Kidney (tissue), 22 donors: ENCODE measurements at places on chromosomes 11 and 22. TPM values are rescaled to one million over a fixed set of nuclear protein-coding genes. Genes with fewer than 3 reads are reported as not detected.

UBE4A gene
- 11.2 TPM for polyA plus RNA-seq

TNRC6B gene
- 2.7 TPM for polyA plus RNA-seq

DNA sequence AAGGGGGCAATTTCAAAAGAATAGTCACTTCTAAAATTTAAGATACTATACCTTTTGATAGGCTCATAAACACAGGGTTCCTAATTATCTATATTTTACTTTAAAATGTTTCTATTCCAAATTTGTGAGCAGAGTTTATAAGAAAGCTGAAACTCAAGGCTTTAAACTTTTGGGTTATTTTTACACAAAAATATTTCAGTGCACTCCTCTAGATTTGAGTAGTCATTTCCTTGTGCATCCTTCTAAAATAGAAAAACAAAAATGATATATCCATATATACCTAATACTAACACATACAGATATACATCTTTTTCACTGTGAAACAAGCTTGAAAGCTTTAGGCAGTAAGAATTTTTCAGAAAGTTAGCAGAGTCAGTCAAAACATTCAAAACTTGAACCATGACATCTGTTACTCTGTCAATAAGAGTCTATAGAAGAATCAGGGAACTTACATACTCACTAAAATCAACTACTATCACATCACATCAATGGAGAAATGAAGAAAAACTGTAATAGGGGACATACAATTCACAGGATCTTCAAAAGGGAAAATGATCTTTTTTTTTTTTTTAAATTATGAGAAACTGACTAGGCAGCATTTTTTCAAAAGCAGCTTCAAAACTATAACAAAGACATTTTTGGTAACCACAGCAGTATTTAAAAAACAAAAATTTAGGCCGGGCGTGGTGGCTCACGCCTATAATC lies 5.1 kb downstream of the PHF21A start:
- DNase-seq = no peak

GRAP2 gene
- polyA plus RNA-seq = 0.73 TPM

ZNF74 gene
- 3.7 TPM for polyA plus RNA-seq

- no peak for DNase-seq
Measured at GRCh38 chr11:86926975-86927374, 28.2 kb downstream of the FZD4 start.

CASP5 gene
- polyA plus RNA-seq = not detected

DNA sequence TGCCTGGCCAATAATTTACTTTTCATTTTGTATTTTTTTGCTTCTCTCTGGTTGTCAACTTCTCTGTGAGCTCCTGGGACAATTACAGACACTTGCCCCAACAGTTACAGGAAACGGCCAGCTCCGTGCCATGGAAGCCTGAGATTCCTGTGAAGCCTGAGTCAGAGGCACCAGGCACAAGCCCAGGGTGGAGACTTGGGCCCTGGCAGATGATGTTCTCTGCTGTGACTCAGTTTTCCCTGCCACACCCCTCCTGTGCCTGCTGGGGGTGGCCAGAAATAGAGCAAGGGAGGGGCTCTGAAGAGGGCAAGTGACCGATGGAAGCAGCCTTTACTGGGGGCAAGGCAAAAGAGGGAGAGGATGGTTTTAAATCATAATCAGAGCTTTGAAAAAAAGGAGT lies 4.9 kb downstream of the ATP5MGL start:
- DNase-seq = no peak

DNA sequence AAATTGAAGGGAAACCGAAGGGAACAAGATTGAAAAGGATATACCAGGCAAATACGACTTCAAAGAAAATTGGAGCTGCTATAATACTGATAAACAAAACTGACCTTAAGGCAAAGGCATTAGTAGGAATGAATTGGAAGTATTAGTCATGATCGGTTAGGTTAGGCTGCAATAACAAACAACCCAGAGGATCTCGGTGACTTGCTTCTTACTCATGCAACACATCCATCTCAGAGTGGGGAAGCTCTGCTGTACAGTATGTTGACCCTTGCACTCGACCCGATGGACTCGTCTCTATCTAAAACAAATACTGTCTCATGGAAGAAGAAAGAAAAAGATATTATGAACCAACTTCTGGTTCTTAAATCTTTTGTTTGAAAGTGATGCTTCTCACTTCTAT lies 42.3 kb downstream of the SPATA19 start:
- no peak for DNase-seq

GRCh38 chr22:21990445-21991303 lies 8.1 kb upstream of the TOP3B start:
- DNase-seq = no peak

IGLL5 gene
- polyA plus RNA-seq = 1.9 TPM

PMM1 gene
- 127 TPM for polyA plus RNA-seq

GRCh38 chr11:46389450-46390330 lies 1.9 kb downstream of the CHRM4 start:
- DNase-seq = peak; percentile 85

SOX10 gene
- polyA plus RNA-seq = 0.22 TPM

GRCh38 chr22:21697021-21697771 lies 31.4 kb downstream of the PPIL2 start:
- no peak for DNase-seq

MRPL48 gene
- polyA plus RNA-seq = 79.3 TPM

OR51B4 gene
- not detected for polyA plus RNA-seq

BET1L gene
- polyA plus RNA-seq = 43.9 TPM

DNA sequence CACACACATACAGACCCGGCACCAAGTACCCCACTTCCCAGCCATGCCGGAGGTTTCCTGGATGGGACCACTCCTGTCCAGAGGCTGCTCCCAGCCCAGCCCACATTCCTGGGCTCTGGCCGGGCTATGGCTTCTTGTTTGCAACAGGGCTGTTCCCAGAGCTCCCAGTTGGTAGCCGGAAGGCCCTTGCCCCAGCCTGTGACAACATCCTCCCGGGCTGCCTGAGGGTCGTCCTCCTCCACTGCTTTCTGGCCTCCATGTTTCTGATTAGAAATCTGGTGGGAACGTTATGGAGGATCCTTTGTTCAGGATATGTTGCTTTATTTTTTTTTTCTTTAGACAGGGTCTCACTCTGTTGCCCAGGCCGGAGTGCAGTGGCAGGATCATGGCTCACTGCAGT lies 952 bp upstream of the CYP2D6 start:
- no peak for DNase-seq

SLC25A45 gene
- polyA plus RNA-seq = 4.1 TPM

GRCh38 chr22:27740202-27740748 lies 61.3 kb downstream of the MN1 start:
- DNase-seq = no peak

DNA sequence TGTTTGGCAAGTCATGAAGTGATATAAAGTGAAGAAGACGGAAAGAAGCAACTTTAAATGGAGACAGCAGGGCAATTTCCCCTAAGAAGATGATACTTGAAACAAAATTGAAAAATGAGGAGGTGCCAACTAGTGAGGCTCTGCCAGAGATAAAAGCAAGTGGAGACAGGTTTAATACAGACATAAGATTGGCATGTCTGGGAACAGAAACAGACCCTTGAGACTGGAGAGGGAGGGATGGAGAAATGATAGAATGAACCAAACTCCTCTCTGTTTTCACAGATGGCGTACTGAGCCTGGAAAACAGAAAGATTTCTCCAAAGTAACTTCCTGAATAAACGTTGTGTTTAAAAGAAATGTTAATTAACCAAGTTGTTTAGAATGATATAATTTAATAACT lies 354.5 kb upstream of the ANO5 start:
- no peak for DNase-seq

GRCh38 chr11:76135491-76135890 lies 70.8 kb downstream of the WNT11 start:
- DNase-seq = peak; percentile 65

SLC22A6 gene
- 362 TPM for polyA plus RNA-seq

- no peak for DNase-seq
Measured at GRCh38 chr22:26131589-26132154, 37.6 kb upstream of the SEZ6L start.

GRCh38 chr11:112297248-112297866 lies 36.7 kb upstream of the PLET1 start:
- no peak for DNase-seq

GRCh38 chr22:17145021-17145680 lies 13.9 kb downstream of the HDHD5 start:
- no peak for DNase-seq

GRCh38 chr11:334264-334994 lies 13.8 kb upstream of the IFITM3 start:
- DNase-seq = peak; percentile 55

DNA sequence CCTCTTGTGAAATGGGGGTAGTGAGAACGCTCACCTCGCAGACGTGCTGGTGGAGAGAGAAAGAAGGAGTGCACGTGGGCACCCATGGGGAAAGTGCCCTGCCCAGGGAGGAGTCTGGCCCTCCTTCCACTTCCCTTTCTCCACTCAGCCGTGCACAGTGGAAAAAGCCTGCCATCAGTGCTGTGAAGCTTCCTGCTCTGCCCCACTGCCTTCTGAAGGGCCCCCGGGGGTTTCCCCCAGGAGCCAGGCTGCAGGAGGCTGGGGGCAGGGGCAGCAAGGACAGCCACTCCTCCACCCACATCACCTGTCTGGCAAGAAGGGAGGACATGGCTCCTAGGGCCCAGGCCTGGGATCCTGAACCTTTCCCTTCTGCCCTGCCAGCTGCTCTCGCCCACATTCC lies 7.6 kb downstream of the TP53I11 start:
- DNase-seq = peak; percentile 80

- peak; percentile 33 for DNase-seq
Measured at GRCh38 chr11:66373265-66373664, 1.7 kb upstream of the SLC29A2 start.

- no peak for DNase-seq
Measured at GRCh38 chr22:37491559-37492427, 5.6 kb upstream of the MFNG start.

- DNase-seq = no peak
Measured at GRCh38 chr22:49599691-49600455, 227.8 kb downstream of the BRD1 start.

OR10G7 gene
- not detected for polyA plus RNA-seq

- peak; percentile 11 for DNase-seq
Measured at GRCh38 chr11:84671325-84671999, 955.7 kb downstream of the DLG2 start.

DNA sequence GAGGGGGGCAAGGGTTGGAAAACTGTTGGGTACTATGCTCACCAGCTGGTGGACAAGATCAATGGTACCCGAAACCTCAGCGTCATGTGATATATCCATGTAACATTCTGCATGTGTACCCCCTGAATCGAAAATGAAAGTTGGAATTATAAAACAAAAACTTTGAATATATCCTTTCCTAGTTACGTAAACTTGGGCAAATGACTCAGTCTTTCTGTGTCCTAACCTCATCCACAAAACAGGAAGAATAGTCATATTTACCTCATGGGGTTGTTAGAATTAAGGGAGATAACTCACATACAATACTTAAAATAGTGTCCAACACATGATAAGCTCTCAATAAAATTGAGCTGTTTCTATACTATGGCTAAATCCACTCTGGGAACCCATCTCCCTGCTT lies 620.1 kb upstream of the KIRREL3 start:
- no peak for DNase-seq

- no peak for DNase-seq
Measured at GRCh38 chr11:41289408-41289807, 170.0 kb downstream of the LRRC4C start.

- peak; percentile 78 for DNase-seq
Measured at GRCh38 chr22:42074132-42074811, at the start of gene PHETA2. Gene PHETA2 (plus strand): TSS chr22:42074248. CDS start chr22:42077294, 3,046 bp downstream.

MMP27 gene
- polyA plus RNA-seq = not detected

GRCh38 chr11:2741006-2741376 lies 41.2 kb upstream of the KCNQ1OT1 start:
- no peak for DNase-seq

- DNase-seq = no peak
Measured at GRCh38 chr11:61603667-61604066, 22.8 kb upstream of the SYT7 start.
